ENCODE measurements at places on chromosomes 1 and 21. TPM values are rescaled to one million over a fixed set of nuclear protein-coding genes. Genes with fewer than 3 reads are reported as not detected.

Gene ESPN
- total RNA-seq: 1.1 TPM

Gene ADGRL2
- not detected for total RNA-seq

Gene RBBP5
- total RNA-seq: 23.4 TPM

Gene CFAP45
- total RNA-seq: 0.57 TPM

Gene ZNF669
- 9.7 TPM for total RNA-seq

Gene TNFRSF9
- 3.4 TPM for total RNA-seq

Gene MPL
- not detected for total RNA-seq

All from T-helper 2 cell treated with Interferon-gamma antibody and Interleukin-4, amounts not matched to agents 100 ng/mL and 5 ng/mL, for 36 hours (primary cell).